Activated T-cell treated with anti-CD3 and anti-CD28 coated beads, Interleukin-2, amount 50 U/mL, for 4 hours (primary cell): ENCODE measurements at places on chromosomes 5 and 9. TPM values are rescaled to one million over a fixed set of nuclear protein-coding genes. Genes with fewer than 3 reads are reported as not detected.
A peak's percentile ranks its signal among the peaks of the same experiment; 100 is the strongest.

DNA sequence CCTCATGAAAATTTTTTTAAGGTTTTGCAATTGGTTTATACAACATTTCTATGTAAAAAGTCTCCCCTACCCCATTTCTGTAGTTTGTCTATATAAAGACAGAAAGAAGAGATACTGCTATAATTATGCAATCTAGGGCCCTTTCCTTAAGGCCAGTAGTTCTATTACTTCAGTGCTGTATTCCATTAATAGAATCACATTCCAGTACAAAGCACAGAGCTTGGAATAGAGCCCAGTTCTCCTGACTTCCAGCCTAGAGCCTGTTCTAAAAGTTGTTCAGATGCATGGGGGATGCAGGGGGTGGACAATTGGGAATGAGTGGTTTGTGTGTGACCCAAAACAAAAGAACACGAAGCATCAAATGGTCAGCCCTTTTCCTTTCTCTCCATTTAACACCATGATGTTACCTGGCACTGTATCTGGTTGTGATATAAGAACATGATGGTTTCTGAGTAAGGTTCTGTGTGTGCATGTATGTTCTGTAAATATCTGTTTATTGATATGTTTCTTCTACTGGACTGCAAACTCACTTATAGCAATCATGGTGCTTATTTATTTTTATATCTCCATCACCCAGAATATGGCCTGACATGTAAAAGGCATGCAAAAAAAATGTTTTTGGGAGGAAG is 8.2 kb upstream of the GRAMD2B start:
- DNase-seq: no peak

DNA sequence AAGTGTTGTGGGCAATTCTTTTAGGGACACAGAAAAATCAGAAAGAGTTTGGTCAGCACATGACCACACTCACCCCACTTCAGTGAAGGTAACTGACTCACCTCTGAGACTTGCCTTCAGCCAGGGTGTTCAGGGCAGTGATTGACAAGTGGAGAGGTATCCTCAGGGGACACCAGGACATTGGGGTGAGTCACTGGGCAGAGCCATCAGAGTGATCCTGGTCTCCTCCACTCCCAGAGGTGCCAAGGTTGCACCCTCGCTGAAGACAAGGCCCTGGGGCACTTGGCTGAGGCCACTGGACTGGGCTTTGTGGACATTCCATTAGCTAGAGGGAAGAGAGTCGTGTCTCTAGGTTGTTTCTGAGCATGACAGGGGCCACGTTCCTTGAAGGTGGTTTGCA is 113.4 kb downstream of the GADD45G start:
- no peak for DNase-seq

- DNase-seq: no peak
Measured at GRCh38 chr9:127854184-127854806, at the start of gene ENG. TSS of gene ENG (minus strand) at chr9:127854658. CDS start at chr9:127854355, 303 bp downstream.

GRCh38 chr5:133147815-133148567 is 96.2 kb downstream of the HSPA4 start:
- DNase-seq: no peak

PCDHGA4 gene
- 0.30 TPM for total RNA-seq

- DNase-seq: no peak
Measured at GRCh38 chr5:56432321-56432720, 199.2 kb upstream of the ANKRD55 start.

DNA sequence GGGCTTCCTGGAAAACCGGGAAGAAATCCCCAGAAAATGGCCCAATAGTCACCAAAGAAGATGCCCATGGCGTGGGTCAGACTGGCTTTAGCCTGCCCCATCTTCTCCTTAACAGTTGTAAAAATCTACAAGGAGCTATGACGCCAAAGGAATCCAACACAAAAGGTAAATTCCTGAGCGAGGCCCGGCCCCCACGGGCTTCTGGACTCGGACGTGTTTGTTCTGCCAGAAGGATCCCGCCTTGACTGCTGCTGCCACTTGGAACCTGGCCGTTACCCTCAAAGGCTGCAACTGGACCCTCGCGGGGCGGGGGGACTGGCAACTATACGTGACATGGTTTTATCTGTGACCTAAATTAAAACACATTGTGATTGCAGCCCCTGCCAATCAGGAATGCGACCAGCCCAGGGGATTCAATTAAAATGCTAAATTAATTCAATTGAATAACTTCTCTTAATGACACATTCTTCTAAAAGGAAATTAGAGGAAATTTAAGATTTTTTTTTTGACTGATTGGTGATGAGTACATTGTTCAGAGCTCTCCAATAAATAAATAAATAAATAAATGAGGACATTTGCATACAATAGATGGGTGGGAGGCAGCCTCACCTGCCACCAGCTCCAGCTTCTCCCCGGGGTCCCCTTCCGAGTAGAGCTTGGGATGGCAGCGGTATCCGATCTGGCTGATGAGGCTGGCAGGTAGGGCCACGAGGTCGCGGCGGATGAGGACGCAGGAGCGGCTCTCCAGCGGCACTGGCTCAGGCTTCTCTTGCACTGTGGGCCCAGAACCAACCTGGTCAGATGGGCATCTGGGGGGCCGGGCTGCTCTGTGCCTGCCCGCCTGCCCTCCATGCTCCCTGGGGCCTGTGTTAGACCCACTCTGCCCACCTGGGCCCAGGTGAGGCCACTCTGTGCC is 54.7 kb upstream of the UBAC1 start:
- no peak for DNase-seq

SPINK13 gene
- not detected for total RNA-seq

- DNase-seq: no peak
Measured at GRCh38 chr9:14310311-14310710, 3.6 kb downstream of the NFIB start.

DNA sequence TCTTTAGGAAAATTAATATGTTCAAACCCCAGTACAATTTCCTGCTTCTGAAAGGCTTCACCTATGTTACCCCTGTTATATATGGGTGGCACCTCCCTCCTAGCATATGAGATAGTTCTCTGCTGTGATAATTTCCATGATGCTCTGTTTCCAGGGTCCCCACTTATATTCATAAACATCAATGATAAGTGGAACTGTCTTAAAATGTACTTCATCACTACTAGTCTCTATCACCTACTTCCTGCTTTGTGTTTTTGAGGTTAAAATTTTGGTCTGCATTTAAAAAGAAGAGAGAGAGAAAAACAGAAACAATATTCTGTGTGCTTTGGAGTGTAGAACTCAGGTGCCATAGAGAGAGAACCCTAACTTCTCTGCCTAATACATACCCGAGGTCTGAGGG is 234.7 kb downstream of the HTR1A start:
- DNase-seq: no peak

DNA sequence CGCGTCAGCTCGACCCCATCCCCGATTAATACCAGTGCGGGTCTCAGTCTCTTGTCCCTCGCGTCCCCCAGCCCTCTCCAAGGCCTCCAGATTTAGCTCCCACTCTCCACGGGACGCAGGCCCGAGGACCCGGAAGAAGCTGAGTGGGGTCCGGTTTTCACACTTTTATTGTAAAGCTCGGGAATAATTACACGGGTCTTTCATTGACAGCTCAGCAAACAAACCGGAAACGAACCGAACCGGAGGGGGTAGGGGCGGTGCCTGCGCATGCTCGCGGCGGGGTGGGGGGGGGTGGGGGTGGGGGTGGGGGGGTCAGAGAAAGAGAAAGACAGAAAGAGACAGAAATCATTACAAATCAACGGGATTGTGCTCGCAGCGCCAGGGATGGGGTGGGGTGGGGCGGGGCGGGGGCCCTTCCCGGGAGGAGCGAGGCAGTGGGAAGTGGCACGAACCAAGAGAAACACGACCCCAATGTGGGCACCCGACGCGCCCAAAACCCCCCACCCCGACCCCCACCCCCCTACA is 27.9 kb downstream of the PCDH1 start:
- DNase-seq: peak; percentile 28

FBXL17 gene
- total RNA-seq: 5.9 TPM

DNA sequence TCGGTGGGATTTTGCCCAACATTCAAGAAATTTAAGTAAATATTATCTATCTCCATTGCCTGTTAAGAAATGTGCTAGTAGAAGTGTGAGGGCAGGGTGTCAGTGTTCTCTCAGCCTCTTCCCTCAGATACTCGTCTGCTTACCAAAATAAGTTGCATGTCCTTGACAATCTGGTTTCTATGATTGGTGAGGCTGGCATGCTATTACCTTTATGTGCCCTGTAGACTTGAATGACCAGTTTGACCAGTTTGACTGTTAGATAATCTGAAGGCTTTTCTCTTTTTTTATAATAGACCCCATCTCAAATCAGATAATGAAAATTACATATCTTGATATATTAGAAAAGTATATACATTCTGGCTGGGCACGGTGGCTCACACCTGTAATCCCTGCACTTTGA is 348 bp downstream of the CATSPER3 start:
- DNase-seq: no peak

ZNG1C gene
- total RNA-seq: 51.1 TPM

DNA sequence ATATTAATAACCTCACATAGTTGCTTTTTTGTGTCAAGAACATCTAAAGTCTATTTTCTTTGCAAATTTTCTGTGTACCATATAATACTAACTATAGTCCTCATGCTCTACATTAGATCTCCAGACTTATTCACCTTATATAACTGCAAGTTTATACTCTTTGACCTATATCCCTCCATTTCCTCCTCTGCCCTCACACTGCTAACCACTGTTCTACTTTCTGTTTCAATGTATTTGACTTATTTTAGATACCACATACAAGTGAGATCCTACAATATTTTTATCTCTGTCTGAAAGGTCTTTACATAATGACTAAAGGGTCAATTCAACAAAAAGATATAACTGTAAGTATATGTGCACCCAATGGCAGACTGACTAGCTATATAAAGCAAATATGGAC is 789.7 kb upstream of the ZNF608 start:
- no peak for DNase-seq

RNF183 gene
- total RNA-seq: 0.37 TPM

DMRT2 gene
- total RNA-seq: not detected

- no peak for DNase-seq
Measured at GRCh38 chr9:80156756-80157472, 585.1 kb downstream of the TLE4 start.

PCDHGA3 gene
- not detected for total RNA-seq

- no peak for DNase-seq
Measured at GRCh38 chr5:88819301-88819999, 63.5 kb downstream of the MEF2C start.

DNA sequence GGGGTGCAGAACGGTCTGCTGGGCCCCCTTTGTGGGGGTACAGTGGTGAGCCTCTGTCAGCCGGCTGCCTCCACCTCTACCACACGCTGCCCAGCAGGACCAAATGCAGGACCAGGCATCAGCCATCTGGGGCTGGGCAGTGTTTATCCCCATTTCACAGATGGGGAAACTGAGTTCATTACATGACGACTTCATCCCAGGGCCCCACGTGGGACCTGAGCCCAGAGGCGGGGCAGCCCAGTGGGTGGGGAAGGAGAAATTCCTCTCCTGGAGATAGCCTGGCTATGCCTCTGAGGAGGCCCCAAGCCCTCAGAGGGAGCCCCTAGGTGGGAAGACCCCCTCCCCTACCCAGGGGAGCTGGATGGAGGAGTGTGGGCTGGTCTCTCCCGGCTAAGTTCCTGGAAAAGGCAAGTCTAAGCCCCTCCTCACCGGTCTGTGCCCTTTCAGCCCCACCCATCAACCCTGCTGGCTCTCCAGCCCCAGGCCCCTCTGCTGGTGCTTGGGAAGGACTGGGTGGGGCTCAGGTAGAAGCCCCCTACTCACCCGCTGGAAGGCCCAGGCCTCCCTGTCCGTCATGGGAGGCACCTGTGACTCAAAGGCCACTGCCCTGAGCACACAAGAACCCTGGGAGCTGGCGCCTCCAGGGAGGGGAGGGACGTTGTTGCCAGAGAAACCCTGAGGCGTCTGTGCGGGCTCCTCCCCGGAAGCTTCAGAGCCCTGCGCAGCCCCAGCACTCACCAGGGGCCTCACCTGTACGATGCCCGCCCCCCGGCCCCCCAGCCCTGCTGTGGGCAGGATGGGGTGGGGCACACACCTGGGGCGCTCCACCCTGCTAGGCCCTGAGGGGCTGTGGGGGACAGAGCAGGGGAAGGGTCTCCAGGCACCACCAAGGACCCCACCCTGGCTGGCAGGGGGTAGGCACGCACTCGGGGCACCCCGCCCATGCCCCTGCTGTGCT is 7.4 kb upstream of the CCDC187 start:
- DNase-seq: no peak

DNA sequence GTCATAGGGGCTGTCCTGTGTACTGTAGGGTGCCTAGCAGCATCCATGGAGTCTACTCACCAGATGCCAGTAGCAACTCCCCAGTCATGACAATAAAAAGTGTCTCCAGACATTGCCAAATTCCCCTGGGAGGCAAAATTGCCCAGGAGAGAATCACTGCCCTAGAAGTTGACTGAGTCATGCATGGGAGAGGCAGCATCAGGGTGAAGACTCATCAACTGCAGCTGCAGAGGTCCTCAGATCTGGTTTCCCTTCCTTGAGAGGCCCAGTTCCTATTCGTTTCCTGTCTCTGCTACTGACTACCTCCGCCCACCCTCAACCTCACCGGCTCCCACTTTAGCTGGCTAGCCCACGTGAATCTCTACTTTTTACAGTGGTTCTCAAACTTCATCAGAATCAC is 88.6 kb upstream of the AGXT2 start:
- no peak for DNase-seq

- no peak for DNase-seq
Measured at GRCh38 chr5:73442996-73443627, 5.5 kb downstream of the FOXD1 start.

GRCh38 chr5:65262649-65263059 is 219.1 kb downstream of the ADAMTS6 start:
- DNase-seq: no peak

DNA sequence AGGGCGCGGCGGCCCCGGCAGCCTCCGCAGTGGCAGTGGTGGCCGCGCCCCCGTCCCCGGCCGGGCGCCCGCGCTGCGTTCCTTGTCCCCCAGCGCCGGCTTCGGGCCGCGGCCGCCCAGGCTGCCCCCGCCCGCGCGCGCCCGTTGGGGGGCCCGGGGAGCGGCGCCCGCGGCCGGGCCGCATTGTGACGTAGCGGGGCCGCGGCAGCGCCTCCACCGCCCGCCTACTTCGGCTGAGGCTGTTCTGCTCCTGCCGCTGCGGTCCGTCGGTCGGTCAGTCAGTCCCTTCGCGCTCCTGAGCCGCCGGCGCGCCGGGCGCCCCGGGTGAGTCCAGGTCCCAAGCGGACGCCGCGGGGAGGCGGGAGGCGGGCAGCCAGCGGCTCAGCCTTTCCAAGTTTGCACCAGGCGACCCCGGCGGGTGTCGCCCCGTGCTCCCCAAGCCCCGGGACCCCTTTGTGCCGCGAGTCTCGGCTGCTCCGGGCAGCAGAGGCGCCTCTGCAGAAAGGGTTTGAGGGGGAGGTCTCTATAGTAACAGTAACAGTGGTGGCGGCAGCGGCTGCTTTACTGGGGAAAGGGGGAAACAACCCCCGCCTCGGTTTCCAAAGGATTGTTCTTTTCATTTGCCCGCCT is at the start of gene SNCAIP:
Gene SNCAIP, plus strand, starts transcription at position 277 of the 630 bp plus-strand sequence. CDS start 78,898 bp downstream, outside the sequence.
- no peak for DNase-seq

PCDHB6 gene
- total RNA-seq: 0.05 TPM

PCDHB11 gene
- total RNA-seq: not detected

STKLD1 gene
- not detected for total RNA-seq

GRCh38 chr5:10896016-10896415 is 135.0 kb upstream of the DAP start:
- DNase-seq: no peak

GRCh38 chr9:136399176-136400037 is 563 bp downstream of the SNAPC4 start:
- peak; percentile 27 for DNase-seq

GRCh38 chr9:108663422-108663821 is 192.4 kb downstream of the ACTL7B start:
- no peak for DNase-seq
